CD4-positive, alpha-beta T cell treated with Interleukin-4 for 1 hour (primary cell): ENCODE measurements at places on chromosomes 5 and 9.

GRCh38 chr5:139951983-139952382 is 91.1 kb downstream of the NRG2 start:
- no peak for DNase-seq

GRCh38 chr5:758698-759053 is 25.9 kb downstream of the ZDHHC11B start:
- no peak for DNase-seq

- DNase-seq, result no peak
These were observed 75.5 kb downstream of the CSNK1A1 start for GRCh38 chr5:149475777-149476176.

- DNase-seq, result no peak
These were observed 238.0 kb downstream of the HSPA4 start for GRCh38 chr5:133289686-133290367.

DNA sequence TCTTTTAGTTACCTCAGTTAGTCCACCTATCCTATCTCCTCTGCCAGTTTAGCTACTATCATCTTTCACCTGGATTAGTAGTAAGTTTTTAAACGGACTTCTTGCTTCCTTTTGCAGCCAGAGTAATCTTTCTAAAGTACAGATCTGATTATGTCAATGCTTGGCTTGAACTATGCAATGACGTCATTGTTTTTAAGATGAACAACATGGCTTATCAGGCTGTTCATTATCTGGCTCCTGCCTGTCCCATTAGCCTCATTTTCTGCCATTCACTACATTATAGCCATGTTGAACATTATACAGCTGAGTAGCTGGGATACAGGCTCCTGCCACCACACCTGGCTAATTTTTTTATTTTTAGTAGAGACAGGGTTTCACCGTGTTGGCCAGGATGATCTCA is 98.7 kb downstream of the RANBP17 start:
- no peak for DNase-seq

DNA sequence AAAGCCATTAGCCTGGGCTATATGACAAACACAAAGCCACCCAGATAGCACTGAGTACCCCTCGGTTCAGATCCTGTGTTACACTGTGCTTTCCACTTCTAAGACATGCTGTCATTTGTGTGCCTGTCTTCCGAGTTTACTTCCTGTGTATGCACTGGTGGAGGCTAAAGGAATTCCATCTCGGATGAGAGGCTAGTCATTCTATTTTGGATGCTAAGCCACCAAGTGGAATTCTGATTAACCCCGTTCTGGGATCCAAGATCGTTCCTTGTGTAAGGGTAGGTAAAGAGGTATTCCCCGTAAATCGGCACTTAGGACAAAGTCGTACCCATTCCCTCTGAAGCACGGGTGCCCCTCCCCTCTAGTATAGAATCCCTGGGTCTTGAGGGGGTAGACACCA is 8.7 kb downstream of the PROP1 start:
- DNase-seq, result no peak

GRCh38 chr5:113273948-113274347 is 160.8 kb downstream of the TSSK1B start:
- no peak for DNase-seq

DNA sequence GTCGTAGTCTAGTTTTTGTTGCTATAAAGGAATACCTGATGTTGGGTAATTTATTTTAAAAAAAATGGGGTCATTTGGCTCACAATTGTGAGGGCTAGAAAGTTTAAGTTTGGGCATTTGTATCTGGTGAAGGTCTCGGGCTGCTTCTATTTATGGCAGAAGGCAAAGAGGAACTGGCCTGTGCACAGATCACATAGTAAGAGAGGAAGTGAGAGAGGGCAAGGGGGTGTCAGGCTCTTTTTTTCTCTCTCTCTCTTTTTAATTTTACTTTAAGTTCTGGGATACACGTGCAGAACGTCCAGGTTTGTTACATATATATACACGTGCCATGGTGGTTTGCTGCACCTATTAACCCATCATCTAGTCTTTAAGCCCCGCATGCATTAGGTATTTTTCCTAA is 453.3 kb downstream of the DIRAS2 start:
- DNase-seq, result no peak

DNA sequence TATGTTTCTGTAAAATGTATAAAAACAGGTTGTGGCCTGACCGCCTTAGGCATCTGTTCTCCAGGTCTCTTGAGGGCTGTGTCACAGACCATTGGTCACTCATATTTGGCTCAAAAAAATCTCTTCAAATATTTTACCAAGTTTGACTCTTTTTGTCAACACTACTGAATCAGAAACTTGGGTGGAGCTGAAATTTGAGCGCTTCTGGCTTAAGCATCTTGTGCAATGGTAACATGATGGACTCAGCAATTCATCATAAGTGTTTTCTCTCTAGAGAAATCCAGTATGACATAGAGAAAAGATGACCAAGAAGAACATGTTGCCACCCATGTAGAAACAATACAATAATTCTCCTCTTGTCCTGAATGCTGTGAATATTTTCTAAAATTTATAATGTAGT is 387.9 kb downstream of the MAT2B start:
- no peak for DNase-seq

- no peak for DNase-seq
These were observed 280.4 kb downstream of the ZSWIM6 start for GRCh38 chr5:61612431-61612830.

DNA sequence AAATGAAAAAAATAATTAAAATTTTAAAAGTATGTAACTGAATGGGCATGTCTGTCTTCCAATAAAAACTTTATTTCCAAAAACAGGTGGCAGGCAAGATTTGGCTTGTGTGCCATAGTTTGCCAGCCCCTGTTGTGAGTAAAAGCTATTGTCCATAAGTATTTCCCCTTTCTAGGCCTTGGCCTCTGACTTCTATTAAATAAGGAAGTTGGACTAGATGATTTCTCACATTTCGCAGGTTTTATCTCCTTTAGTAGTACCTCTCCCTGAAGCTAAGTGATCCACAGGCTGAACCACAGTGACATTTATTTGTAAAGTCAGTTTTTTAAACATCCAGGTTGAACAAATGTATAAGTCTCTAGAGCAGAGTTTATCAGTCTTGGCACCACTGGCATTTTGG is 41.3 kb downstream of the RECK start:
- DNase-seq, result no peak

DNA sequence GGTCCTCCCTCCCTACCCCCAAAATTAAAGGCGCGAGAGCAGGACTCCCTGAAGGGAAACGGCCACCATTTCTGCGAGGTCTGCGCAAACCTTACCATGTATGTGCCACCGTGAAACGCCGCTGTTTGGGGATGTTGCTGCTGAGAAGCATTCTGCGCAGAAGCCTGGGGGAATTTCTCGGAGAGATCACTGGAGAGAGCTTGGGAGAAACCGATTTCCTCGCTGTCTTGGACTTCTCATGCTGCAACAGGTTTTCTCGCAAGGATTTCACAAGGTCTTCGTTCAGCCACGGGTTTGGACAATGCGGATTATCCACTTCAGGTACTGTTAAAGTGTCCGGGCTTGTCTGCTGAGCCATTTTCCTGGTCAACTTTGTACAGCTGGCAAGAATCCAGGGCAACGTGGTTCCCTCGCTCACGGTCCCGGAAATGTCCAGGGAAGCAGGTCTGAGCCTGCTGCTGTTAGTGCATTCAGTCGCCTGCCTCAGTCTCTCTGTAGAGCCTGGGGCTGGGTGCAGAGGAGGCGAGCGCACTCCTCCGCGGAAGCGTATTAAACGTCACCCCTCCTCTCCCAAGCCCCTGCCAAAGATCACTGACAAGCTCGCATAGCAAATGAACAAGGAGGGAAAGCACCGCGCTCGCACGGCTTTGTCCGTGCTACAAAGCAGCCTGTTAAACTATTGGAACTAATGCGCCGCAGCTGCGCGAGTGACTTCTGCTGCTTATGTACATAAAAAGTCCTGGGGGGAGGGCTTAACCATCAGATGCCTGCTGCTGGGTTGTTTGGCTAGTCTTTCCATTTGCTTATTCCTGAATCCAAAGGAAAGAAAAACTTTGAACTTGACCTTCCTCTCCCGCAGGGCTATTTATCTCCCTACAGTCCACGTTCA is 125.1 kb downstream of the PDE4D start:
- DNase-seq, result peak; percentile 44

DNA sequence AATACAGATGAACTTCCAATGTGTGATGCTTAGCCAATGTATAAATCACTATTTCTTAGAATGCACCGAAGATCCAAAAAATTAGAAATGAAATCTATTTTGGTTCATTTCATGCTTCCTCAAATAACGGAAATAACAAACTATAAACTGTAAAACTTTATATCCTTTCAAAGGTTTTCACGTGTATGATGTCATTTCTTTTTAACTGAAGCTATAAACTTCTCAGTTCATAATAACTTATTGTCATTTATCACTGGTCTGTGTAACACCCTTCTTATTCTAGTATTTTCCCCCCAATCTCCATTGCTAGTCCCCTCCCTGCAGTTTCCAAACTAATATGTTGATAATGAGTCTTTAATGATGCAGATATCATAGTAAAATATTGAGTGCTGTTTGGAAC is 36.4 kb downstream of the DMRT2 start:
- no peak for DNase-seq

GRCh38 chr9:34989946-34990635 is 546 bp downstream of the DNAJB5 start:
- peak; percentile 48 for DNase-seq

GRCh38 chr5:61965069-61965468 is 340.9 kb upstream of the KIF2A start:
- no peak for DNase-seq

DNA sequence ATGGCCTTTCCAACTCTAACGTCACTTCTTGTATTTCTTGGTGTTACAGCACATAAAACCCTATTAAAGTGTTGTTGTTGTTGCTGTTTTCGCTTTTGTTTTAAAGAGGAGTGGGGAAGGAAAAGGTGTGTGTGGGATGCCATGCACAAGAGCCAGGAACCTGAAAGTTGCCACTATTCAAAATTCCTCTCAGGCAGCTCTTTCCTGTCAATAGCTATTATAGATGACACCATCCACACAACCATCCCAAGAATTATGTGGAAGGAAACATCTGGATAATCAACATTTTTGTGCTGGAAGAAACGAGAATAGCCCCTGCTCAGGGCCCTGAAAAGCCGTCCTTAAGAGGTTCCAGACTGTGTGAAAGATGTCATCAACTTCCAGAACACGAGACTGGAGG is 79.3 kb downstream of the SHB start:
- no peak for DNase-seq

DNA sequence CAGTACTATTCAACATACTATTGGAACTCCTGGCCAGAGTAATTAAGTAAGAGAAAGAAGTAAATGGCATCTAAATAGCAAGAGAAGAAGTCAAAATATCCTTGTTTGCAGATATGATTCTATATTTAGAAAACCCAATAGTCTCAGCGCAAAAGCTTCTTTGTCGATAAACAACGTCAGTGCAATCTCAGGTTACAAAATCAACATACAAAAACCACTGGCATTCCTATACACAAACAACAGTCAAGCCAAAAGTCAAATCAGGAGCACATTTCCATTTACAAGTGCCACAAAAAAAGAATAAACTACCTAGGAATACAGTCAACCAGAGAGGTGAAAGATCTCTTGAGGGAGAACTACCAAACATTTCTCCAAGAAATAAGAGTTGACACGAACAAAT is 1901.9 kb upstream of the ACO1 start:
- DNase-seq, result no peak

GRCh38 chr5:172443441-172444109 is 10.8 kb downstream of the SH3PXD2B start:
- peak; percentile 38 for DNase-seq

DNA sequence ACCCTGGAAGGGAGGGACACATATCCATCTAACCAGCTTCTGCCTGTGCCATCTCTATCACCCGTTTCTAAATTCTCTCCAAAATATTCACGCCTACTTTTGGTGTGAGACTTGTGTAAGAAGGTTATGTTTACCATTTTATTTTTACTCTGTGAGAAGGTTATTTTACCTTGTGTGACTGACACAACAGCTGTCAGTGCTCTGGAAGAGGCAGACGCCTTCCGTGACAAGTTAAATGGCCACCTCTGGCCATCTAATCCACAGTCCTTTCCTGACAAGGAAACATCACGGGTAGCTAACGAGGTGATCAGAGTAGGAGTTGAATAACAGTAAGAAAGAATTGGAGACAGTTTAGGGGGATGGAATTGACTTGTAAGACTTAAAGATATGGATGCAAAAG is 443.8 kb upstream of the PIK3R1 start:
- no peak for DNase-seq

- DNase-seq, result no peak
These were observed 329.6 kb upstream of the RGMB start for GRCh38 chr5:98443881-98444280.
